Stimulated activated CD4-positive, alpha-beta T cell treated with anti-CD3 and anti-CD28 coated beads, Interleukin-1b, Interleukin-23, amount 100 ng/mL, for 24 hours (primary cell): ENCODE measurements at places on chromosomes 2 and 18.

DNA sequence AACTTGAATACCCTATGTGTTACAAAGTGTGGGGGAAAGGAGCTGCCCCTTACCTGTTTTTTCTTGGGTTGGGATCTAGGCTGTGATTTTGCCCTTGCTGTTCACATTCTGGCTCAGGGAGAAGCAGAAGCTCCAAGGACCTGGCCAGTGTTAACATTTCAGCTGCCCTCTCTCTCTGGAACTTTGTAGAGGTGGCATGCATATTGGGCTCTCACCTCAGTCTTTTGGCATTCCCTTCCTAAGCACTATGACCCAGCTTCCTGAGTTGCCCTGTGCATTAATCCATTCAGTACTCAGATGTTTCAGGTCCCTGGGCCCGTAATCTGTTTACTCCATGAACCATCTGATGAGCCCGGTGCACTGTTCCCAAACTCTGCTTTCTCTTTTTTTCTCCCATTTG lies 12.1 kb downstream of the LCLAT1 start:
- DNase-seq = no peak

DNA sequence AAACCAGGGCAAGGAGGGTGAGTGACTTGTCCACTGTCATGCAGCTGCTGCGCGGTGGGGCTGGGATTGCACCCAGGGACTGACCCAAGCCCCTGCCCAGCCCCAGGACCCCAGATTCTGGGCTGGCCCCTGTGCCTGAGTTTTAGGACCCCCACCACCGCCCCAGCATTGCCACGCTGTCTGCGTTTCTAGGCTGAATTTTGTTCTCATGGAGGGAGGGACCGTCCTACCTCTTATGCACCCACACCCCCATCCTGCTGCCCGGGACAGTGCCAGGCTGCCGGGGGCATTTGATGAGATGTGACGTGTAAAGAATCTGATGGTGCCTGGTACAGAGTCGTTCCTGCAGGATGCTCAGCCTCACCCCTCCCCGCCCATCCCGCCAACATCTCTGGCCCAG lies 111.0 kb upstream of the ODC1 start:
- DNase-seq = no peak

DNA sequence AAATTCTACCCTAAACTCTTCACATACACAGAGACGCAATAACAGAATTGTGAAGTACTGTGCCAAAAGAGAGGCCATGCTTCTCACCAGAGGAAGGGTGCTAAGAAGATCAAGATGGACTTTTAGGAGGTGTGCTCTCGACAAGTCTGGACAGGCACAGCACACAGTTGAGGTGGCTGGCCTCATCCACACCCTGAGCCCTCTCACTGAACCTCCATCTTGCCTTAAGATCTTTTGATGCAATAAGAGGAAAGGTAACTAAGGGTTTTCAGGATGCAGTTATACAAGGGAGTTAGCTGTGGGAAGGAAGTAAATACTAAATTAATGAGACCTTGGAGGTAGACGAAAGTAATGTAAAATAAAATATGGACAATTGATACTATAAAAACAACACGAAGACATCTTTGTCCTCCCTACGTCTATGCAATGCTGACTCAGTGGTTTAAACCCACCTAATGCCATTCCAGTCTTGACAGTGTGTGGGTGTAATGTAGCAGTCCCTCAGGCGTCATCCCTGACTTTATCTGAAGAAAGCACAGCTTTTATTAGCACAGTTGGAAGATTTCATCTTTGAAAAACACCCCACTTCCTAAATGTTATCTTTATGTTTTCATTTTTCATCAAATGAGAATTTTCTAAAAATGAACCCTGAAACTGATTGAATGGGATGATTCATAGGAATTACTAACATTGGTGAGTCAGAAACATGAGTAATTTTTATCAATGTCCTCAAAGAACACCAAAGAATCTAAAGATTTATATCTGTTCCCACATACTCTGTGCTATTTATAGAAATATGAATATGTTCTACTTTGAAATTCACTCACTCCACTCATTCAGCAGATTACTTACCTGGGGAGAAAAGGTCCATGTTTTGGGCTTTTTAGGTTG lies 34.0 kb upstream of the MALL start:
- no peak for DNase-seq

GRCh38 chr18:12307701-12308385 lies at the start of gene TUBB6:
TUBB6 (plus strand) TSS chr18:12308241; CDS start chr18:12308293, 52 bp downstream.
- no peak for DNase-seq

DNA sequence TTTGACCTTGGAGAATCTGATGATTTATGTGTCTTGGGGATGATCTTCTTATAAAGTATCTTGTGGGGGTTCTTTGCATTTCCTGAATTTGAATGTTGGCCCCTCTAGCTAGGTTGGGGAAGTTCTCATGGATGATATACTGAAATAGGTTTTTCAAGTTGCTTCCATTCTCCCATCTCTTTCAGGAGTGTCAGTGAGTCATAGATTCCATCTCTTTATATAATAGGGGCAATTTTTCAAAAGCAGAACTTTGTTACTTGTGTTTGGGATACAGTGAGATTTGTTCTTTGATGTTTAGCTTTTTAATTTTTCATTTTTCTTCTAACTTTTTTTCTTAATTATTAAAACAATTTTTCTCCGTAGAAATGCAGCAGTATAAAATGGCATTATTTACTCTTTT lies 19.4 kb downstream of the TMEM87B start:
- no peak for DNase-seq

- DNase-seq = no peak
Observed at GRCh38 chr2:26376799-26377198, 24.9 kb upstream of the DRC1 start.

- no peak for DNase-seq
Observed at GRCh38 chr18:41789001-41789400, 166.0 kb upstream of the PIK3C3 start.

GRCh38 chr2:157261199-157261782 lies 3.8 kb downstream of the GALNT5 start:
- peak; percentile 18 for DNase-seq

- no peak for DNase-seq
Observed at GRCh38 chr2:29206941-29207340, 91.7 kb downstream of the CLIP4 start.

- DNase-seq = no peak
Observed at GRCh38 chr2:45712570-45712969, 61.1 kb downstream of the PRKCE start.

DNA sequence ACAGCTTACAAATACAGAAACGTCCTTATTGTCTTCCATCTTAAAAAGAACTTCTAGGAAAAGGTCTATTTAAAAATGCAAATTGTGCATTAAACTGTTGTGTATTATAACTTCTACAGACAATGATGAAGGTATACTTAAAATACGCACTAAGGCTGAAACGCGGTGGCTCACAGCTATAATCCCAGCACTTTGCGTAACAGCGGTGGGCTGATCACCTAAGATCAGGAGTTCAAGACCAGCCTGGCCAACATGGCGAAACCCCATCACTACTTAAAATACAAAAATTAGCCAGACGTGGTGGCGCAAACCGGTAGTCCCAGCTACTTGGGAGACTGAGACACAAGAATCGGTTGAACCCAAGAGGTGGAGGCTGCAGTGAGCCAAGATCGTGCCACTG lies 4.9 kb downstream of the CUL3 start:
- no peak for DNase-seq

DNA sequence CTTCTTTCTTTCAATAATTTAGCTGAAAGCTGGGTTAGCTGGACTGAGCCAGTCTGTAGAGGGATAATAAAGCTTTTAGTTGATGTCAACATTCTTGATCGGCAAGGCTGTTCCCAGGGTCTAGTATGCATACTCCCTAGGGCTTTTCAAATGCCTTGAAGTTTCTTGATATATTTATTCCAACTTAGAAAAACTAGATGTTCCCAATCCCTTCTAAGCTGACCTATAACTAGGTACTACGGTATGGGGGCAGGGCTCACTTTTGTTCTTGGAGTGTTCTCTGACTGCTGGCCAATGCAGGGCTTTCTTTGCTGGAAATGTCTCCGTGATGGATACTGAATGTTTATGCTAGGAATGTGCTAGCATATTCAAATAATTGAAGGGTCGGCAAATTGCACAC lies 258.6 kb upstream of the TANK start:
- no peak for DNase-seq

- DNase-seq = no peak
Observed at GRCh38 chr18:48753691-48754090, 197.1 kb downstream of the SMAD7 start.

DNA sequence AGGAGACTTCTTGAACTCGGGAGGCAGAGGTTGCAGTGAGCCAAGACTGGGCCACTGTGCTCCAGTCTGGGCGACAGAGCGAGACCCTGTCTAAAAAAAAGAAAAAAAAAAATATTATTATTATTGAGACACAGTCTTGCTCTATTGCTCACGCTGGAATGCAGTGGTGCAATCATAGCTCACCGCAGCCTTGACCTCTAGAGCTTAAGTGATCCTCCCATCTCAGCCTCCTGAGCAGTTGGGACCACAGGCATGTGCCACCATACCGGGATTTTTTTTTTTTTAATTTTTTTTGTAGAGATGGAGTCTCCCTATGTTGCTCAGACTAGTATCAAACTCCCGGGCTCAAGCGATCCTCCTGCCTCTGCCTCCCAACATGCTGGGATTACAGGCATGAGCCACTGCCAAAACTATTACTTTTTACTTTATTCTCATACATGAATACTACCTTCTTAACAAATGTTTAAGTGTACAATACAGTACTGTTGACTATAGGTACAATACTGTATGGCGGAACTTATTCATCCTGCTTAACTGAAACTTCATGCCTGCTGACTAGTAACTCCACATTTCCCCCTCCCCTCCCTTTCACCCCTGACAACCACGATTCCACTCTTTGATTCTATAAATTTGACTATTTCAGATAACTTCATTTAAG lies 15.5 kb downstream of the FBXO11 start:
- DNase-seq = no peak

GRCh38 chr2:218623366-218623705 lies 15.6 kb downstream of the PLCD4 start:
- DNase-seq = no peak

- DNase-seq = no peak
Observed at GRCh38 chr2:8433390-8433789, 248.5 kb upstream of the ID2 start.

DNA sequence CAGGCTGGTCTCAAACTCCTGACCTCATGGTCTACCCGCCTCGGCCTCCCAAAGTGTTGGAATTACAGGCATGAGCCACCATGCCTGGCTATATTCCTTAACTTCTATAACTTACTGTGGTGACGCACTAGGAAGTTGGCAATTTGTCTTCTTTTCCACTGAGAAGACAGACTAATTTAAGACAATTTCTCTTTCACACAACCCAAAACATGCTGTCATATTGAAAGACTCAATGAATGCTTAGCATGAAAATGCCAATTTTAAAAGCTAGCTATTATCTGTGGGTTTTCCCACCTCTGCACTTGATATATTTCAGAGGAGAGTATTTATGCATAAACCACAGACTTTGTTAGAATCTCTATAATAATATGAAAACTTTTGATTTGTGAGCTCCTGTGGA lies 84.5 kb downstream of the ERBB4 start:
- DNase-seq = no peak

DNA sequence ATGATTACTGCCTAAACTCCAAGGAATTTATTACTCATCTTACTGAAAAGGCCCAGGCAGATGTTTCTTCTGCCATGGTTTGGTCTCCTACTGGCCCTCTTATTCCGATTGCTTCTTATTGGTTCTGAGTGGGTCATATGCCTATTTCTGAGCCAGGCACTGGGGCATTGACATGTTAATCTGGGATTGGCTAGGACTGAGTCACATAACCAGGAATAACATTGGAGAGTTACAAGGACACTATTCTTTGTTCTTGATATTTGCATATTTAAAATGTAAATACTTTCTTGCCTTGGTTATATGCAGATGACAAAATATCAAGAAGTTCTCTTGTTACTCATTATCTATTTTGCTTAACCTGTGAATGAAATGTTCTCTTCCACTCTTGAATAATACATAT lies 534.4 kb upstream of the SLC39A10 start:
- DNase-seq = no peak

- DNase-seq = no peak
Observed at GRCh38 chr2:197576631-197577030, 60.8 kb downstream of the MOB4 start.

- no peak for DNase-seq
Observed at GRCh38 chr2:181189951-181190350, 209.5 kb downstream of the UBE2E3 start.

DNA sequence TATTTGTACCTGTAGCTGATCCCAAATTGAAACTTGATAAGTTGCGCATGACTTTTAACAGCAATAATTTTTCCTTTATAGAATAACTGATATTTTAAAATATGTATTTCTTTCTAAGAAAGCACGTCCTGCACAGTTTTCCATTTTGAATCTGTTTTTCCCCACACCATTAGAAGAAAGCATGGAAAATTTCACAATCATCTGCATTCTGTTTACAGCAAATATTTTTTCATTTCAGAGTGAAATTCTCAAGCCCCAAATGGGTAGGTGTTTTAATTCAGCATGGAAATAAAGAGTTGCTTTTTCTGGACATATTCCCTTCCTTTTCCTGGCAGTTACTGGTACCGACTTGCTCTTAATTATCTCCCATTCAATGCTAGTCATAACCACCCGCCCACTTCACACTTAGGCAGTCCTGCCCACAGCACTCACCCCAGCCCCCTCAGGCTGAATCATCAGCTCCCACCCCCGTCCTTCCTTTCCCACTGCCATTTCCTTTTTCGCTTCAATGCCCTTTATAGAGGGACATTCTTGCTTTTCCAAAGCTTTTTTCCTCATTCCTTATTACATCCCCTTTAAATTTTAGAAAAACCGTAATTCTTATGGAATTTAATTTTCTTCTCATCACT lies 89.2 kb upstream of the GLS start:
- DNase-seq = no peak

- peak; percentile 53 for DNase-seq
Observed at GRCh38 chr2:196131384-196131937, 39.9 kb downstream of the STK17B start.

DNA sequence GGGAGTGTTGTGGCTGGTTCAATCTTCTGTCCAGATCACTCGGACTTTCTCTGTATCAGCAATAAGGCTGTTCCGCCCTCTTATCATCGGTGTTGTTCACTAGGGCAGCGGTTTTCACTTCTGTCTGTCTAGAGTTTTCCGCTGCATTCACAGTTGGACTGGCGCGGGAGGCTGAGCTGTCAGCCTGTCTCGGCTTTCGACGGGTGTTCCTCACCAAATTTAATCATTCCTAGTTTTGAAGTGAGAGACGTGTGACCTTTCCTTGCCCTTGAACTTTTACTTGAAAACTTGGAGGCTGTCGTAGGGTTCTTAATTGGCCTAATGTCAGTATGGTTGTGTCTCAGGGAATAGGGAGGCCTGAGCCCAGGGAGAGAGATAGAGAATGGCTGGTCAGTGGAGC lies 108.3 kb downstream of the NFATC1 start:
- no peak for DNase-seq

DNA sequence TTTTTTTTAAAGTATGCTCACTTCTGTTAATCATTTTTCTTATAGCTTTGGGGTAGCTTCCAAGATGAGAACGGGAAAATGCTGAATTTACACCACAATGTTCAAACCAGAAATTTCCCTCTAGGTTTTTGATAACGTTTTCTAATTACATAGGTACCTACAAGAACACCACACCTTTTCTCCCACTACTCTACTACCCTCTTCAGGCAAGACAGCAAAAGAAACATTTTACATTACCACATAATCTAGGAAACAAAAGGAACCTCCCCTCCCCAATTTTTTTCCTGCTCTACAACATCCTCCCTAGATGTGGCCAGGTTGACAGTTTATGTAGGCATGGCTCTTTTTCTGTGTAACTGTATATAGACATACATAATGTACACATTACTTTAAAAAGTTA lies 32.4 kb downstream of the NDUFAF7 start:
- DNase-seq = no peak
